ENCODE measurements at places on chromosomes 6 and 20.

DNA sequence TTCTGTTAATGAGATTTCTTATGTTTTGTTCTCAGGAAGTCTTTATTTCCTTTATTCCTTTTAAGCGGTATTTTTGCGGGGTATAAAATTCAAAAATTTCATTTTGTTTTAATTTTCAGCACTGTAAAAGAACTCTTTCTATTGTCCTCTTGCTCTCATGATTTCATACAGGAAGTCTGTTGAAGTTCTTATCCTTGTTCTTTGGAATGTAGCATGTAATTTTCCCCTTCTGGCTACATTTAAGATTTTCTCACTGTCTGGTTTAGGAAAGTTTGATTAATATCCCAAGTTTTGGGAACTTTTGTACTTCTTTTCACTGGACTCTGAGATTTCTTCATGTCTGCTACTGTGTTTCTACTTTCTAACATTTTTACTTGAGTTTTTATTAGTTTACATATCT is 581.4 kb upstream of the GJE1 start:
- DNase-seq = no peak

- no peak for DNase-seq
These were observed 89.5 kb upstream of the SIM1 start for GRCh38 chr6:100554228-100554627.

DNA sequence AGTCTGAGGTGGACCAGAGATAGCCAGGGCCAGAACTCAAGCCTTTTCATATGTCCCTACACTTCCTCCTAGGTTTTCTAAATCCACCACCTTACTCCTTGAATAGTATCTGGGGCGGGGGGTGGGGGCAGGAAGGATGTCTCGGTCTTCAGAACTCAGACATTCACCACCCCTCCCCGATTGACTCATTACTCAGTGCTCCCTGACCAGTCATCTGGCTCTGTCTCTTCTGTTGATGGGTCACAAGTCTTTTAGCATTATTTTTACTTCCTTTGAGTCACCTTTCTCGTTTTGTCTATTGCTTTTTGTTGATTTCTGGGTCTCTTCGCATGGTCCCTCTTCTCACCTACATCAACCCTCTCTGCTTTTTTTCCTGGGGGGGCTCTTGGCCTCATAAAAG is 23.3 kb downstream of the NOX3 start:
- DNase-seq = no peak

DNA sequence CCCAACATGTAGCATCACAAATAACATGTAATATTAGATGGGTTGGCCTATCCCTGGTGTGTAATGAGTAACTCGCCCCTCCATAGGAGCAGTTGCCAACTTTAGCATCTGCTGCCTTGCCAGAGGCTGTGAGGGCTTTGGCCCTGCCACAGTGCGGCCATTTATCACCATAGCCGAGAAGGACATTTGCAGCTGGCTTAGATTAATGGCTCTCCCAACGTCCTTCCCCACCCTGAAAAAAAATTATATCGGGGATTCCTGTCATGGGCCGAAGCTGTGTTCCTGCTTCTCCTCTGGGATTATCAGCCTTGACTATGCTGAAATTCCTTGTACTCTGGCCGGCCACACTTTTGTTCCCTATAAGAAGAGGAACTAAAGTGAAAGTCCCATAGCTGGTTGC is 7.6 kb upstream of the ADIG start:
- no peak for DNase-seq

GRCh38 chr20:52083627-52084232 is 107.8 kb downstream of the ZFP64 start:
- peak; percentile 49 for DNase-seq

GRCh38 chr6:160791459-160791858 is 89.4 kb downstream of the PLG start:
- DNase-seq = no peak

DNA sequence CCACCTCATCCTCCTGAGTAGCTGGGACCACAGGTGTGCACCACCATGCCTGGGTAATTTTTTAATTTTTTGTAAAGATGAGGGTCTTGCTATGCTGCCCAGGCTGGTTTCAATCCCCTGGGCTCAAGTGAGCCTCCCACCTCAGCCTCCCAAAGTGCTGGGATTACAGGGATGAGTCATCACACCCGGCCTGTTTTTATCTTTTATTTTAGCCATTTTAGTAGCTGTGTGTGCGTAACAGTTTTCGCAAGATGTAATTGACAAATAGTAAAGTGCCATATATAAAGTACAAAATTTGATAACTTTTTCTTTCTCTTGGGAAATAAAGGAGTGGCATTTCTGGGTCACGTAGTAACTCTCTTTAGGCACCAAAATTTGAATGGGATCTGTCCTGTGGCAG is 21.4 kb downstream of the SNAI1 start:
- DNase-seq = no peak

- no peak for DNase-seq
These were observed 12.4 kb downstream of the HTR1B start for GRCh38 chr6:77450924-77451323.

DNA sequence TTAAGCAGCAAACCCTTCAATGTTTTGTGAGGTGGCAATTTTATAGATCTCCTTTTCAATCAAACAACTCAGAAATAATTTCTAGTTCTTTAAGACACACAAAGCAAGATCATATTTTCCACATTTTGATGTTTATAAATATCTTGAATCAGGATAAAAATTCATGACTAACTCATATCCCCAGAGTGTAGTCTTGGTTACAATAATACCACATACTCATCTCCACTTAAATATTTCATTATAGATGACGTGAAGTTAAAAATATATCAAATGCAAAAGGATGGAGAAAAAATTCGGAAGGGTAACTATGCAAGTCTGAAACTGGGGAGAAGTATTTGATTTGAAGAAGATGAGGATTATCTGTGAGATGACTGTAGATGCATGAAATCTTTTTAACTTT is 59.8 kb upstream of the HIVEP1 start:
- DNase-seq = no peak

DNA sequence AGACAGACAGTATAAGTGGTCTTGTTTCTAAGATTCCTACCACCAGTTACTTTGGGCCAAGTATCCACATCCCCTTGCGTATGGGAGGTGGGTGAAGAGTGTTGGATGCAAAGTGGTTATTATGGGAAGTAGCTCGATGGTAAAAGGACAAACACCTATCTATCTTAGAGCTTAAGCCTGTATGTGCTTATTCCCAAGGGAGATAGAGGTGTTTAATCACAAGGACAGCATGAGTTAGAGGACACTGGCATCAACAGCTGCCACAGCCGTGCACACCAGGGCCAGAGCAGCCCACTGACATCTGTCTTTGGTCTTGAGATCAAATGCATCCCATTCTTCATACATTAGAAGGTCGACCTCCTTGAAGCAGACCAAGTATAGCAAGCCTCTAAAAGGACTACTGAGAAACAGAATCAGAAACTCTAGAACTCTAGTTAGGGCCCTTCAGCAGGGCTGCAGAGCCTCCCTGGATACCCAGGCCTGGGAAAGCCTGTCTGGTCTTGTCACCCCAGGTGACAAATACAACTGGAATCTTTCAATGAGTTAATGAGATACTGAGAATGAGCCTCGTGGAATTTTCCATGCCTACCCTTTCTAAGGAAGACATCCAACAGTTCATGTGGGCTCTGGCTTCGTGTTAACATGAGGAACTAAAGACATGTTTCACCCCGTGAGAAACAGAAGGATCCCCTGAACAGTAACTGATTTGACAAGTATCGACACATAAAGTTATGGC is 28.7 kb downstream of the TXNDC5 start:
- DNase-seq = no peak

DNA sequence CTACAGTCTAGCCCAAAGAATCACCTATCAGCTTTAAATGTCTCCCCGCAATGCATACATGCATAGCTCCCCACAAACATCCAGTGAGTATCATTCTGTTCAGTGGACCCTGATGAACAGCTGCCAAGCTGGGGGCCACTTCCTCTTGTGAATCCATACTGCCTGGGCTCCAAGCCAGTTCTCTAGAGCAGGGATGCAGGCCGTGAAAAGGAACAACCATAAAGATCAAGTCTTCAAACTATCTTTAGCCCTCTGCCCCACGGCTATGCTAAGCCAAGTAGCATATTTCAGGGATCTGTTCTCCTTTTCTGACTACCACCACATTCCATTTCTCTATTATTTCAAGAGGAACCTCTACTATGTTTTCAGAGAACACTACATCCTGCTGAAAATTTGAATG is 191.7 kb upstream of the BTBD3 start:
- DNase-seq = no peak

- no peak for DNase-seq
These were observed 27.4 kb downstream of the PMEPA1 start for GRCh38 chr20:57682184-57683101.

DNA sequence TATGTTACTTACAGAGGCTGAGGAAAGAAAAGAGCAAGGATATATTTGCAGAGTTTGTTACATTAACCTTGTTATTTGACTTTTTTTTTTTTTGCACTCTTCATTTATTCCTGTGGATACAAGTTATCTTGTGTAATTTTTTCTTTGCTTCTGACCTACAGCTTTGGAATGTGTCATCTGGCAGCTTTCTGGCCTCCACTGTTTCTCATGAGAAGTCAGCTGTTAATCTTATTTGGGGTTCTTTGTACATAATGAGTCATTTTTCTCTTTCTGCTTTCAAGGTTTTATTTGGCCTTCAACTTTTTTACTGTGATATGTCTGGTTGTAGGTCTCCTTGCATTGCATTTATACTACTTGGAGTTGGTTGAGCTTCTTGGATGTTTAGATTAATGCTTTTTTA is 333.4 kb downstream of the SMOC2 start:
- no peak for DNase-seq

DNA sequence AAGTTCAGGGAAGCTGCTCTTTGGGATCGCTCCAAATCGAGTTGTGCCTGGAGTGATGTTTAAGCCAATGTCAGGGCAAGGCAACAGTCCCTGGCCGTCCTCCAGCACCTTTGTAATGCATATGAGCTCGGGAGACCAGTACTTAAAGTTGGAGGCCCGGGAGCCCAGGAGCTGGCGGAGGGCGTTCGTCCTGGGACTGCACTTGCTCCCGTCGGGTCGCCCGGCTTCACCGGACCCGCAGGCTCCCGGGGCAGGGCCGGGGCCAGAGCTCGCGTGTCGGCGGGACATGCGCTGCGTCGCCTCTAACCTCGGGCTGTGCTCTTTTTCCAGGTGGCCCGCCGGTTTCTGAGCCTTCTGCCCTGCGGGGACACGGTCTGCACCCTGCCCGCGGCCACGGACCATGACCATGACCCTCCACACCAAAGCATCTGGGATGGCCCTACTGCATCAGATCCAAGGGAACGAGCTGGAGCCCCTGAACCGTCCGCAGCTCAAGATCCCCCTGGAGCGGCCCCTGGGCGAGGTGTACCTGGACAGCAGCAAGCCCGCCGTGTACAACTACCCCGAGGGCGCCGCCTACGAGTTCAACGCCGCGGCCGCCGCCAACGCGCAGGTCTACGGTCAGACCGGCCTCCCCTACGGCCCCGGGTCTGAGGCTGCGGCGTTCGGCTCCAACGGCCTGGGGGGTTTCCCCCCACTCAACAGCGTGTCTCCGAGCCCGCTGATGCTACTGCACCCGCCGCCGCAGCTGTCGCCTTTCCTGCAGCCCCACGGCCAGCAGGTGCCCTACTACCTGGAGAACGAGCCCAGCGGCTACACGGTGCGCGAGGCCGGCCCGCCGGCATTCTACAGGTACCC is at the start of gene ESR1:
TSS of gene ESR1 (plus strand) at position 170 of the 858 bp plus-strand sequence. CDS start at position 401, 231 bp downstream.
- DNase-seq = no peak

DNA sequence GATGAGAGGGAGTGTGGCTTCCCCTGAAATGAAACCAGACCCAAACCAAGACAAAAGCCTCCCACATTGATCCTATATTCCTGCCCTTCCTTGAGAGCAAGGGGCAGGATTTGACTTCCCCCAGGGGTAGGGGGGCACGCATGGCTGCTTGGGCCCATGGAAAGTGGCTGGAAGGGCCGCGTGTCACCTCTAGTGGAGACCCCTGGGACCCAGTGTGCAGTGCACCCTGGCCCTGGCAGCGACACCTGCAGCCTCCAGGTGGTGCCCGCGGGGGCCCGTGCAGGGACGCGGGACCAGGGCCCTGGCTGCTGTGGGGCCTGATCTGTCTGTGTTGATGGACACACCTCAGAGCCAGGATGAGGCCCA is 18.0 kb upstream of the SLCO4A1 start:
- DNase-seq = no peak

- DNase-seq = no peak
These were observed 13.4 kb downstream of the KIAA0319 start for GRCh38 chr6:24632573-24632972.

DNA sequence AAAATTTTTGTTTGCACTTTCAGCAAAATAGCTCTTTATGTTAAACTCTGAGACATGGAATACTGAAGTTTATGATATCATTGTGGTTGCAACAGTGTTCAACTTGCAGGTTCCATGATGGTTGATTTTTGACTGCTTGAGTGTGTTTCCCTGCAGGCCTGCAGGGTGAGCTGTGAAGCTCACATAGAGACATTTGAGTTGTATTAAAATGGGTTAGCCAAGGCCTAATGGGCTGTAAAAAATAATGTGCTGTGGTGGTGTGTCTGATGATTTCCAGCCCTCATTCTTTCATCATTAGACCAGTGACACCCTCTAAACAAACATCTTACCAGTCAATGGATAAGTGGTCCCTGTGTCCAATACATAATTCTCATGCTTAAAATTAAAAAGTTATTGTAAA is 321.4 kb downstream of the FARS2 start:
- no peak for DNase-seq

DNA sequence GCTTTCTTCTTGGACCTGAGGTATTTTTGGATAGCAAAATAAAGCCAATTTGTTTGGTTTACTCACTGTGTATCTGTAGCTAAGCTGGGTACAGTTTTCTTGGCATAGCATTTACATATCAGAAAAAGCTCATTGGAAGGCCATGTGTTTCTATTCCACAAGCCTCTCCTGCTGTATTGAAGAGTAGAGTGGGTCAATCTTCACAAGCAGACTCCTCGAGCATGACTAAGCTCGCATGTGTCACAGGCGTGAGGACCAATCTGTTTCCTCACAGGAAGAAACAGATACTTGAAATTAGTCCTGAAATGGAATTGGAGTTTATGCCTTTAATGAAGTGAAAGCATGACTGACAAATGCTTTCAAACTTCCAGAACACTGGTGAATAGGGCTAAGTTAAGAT is 1279.0 kb upstream of the MAP3K7 start:
- no peak for DNase-seq

GRCh38 chr6:16851044-16851540 is 89.8 kb upstream of the ATXN1 start:
- DNase-seq = no peak

- no peak for DNase-seq
These were observed 721.1 kb downstream of the QKI start for GRCh38 chr6:164135511-164136132.

DNA sequence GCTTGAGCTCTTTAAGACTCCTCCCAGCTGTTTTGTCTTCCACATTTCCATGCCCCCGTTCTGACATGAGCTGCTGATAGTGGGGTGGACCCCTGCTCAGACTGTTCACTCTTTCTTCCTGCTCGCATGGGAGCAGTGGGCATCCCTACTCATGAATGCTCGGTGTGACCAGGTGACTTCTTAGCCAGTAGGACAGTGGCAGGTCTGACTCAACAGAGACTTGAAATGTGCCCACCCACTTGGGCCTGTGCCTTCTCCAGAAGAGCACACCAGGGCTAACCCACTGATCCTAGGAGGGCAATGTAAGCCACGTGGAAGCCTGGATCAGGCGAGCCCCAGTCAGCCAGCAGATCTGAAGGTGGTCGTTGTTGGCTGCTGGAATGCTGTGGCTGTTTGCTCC is 582.0 kb downstream of the QKI start:
- no peak for DNase-seq
